ENCODE measurements at places on chromosomes 7 and 10.

DNA sequence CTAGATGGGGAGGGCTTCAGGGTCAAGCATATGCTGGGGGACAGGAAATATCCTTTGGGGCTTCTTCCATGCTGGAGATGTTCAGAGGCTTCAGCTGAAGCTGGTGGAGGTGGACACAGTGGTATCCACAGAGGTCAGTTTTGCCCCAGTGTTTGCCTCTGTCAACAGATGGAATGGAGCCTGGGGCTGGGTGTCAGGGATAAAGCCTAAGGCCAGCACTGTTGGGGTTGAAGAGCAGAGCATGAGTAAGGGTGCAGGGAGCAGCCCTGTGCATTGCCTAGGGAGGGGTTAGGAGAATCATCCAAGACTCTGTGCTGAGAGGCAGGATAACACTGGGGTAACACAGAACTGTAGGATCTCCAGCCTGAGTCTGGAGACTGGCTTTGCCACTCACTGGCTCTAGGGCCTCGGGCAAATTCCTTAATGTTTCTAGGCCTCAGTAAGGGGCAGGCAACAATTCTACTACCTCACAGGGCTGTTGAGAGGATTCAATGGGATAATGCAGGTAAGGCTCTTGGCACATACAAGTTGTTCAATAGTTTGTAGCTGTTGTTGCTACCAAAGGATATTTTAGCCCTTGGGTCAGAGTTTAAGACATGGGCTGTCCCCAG is 21.8 kb upstream of the MYL7 start:
- DNase-seq, result no peak
- no peak overlapping the region for H3K27ac ChIP-seq
- peaks cover 6% of the 10 kb centered on the region for H3K36me3 ChIP-seq
- peaks cover 26% of the 10 kb centered on the region for H3K27me3 ChIP-seq
- H3K4me1 ChIP-seq, result peaks cover 19% of the 10 kb centered on the region
- no peak overlapping the region for H3K4me3 ChIP-seq

GRCh38 chr7:100342765-100343164 is 15.2 kb upstream of the PILRB start:
- H3K36me3 ChIP-seq, result peaks cover 60% of the 10 kb centered on the region
- no peak for DNase-seq
- peak overlapping the region; percentile 79 for H3K27ac ChIP-seq
- no peak overlapping the region for H3K4me3 ChIP-seq

DNA sequence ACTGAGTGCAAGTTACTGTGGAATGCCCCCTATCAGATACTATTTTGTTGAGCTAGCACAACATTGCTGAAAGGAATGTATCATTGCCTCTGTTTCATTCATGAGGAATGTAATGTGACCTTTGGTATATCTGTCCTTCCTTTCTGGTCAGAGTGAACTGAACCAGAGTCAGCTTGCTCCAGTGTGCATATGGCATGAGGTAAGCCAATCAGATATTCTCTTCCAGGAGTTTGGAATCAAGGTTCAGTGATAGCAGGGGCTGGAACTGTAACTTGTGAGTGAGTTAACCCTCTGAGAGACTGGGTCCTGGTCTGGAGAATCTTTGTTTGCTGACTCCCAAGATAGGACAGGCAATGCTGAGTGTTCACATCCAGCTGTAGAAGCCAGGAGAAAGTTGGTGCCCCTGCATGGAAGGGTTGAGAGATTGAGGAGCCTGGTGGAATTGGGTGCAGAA is 45.3 kb upstream of the OSBPL3 start:
- DNase-seq, result no peak
- peaks cover 19% of the 10 kb centered on the region for H3K4me1 ChIP-seq
- H3K4me3 ChIP-seq, result no peak overlapping the region
- H3K27ac ChIP-seq, result no peak overlapping the region
- peaks cover 8% of the 10 kb centered on the region for H3K27me3 ChIP-seq

- no peaks in the 10 kb centered on the region for H3K36me3 ChIP-seq
- H3K27ac ChIP-seq, result no peak overlapping the region
- H3K4me1 ChIP-seq, result no peaks in the 10 kb centered on the region
- no peak overlapping the region for H3K4me3 ChIP-seq
Measured at GRCh38 chr7:137626469-137627067, 220.2 kb downstream of the DGKI start.

- peaks cover 7% of the 10 kb centered on the region for H3K27me3 ChIP-seq
- no peak overlapping the region for H3K4me3 ChIP-seq
- no peak for DNase-seq
- H3K4me1 ChIP-seq, result no peaks in the 10 kb centered on the region
- H3K36me3 ChIP-seq, result peaks cover 5% of the 10 kb centered on the region
Measured at GRCh38 chr7:57203161-57203791, 71.0 kb upstream of the ZNF479 start.

- no peak for DNase-seq
- H3K27me3 ChIP-seq, result no peaks in the 10 kb centered on the region
- H3K36me3 ChIP-seq, result peaks cover 63% of the 10 kb centered on the region
- no peaks in the 10 kb centered on the region for H3K4me1 ChIP-seq
- H3K4me3 ChIP-seq, result no peak overlapping the region
Measured at GRCh38 chr10:63343476-63343875, 122.3 kb downstream of the JMJD1C start.
